ENCODE measurements at places on chromosomes 11 and 22.

DNA sequence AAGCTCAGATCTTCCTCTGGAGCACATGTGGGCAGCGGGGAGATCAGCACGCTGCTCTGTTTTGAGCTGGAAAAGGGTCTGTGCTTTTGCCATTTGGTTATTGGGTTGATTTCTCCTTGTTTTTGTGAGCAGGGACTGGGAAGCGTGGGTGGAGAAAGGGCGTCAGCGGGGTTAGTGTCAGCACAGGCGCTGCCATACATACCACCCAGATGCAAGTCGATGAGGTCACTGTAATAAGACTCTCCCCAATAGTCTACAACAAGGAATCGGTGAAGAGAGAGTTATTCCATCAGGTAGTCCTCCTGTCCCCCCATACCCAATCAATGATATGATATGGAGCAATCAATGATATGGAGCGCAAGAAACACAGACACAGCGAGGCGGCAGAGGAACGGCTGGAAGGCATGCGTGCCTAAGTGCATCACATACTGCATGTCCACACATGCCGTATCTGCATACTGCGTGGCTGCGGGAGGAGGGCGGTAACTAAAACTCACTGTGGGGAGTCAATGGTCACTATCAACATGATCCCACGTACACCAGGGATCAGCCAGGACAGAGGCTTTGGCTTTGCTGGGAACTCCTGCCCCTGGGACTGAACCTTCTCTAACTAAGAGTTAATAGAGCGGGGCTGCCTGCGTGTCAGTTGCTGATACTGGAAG lies 29.5 kb upstream of the BID start:
- DNase-seq, result no peak

GRCh38 chr11:40162901-40163883 lies 1296.3 kb downstream of the LRRC4C start:
- DNase-seq, result no peak

DNA sequence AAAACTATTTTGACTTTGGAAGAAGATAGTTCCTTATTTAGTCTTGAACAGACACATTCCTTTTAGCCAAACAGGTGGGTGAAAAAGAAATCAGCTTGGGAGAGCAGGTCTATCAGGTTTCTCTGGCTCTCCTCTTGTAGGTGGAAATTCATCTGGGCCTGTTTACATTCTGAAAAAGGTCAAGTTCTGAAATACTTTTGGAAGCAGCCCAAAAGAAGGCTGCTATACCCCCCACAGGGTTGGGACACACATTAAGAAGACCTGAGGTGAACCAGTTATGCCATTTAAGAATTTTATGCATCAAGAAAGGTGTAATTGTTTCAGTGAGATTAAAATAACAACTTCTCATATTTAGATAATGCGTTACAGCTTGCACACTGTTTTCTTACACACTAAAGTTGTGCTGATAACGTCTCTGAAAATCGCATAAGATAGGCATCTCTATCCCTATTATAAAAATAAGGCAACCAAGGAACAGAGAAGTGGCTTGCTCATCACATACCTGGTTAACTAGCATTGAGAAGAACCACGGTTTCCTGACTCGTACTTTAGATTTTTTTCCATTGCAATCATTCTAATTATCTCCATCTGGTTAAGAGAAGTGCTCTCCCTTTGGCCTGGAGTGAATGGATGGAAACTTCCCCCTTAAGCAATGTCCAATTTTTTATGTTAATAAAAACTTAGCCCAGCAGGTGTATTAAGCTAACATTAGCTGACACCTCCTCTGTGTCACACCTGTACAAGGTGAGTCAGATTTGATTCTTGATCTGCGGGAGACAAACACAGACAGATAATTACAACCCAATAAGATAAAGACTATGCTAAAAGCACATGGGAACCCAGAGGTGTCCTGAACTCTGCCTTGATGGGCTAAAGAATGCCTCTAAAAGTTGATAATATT lies 60.5 kb upstream of the UCP3 start:
- no peak for DNase-seq

- no peak for DNase-seq
Observed at GRCh38 chr11:65445101-65445603, 22.6 kb downstream of the NEAT1 start.

- DNase-seq, result no peak
Observed at GRCh38 chr11:122721964-122722266, 66.4 kb downstream of the UBASH3B start.

GRCh38 chr22:22105364-22105763 lies 122.8 kb upstream of the TOP3B start:
- no peak for DNase-seq

GRCh38 chr11:27933992-27934829 lies 173.7 kb downstream of the KIF18A start:
- no peak for DNase-seq

GRCh38 chr22:28268171-28268570 lies 349.1 kb upstream of the PITPNB start:
- DNase-seq, result no peak

GRCh38 chr11:18204220-18204619 lies 31.6 kb downstream of the MRGPRX4 start:
- DNase-seq, result no peak

GRCh38 chr11:45730014-45730413 lies 64.6 kb upstream of the CHST1 start:
- no peak for DNase-seq

DNA sequence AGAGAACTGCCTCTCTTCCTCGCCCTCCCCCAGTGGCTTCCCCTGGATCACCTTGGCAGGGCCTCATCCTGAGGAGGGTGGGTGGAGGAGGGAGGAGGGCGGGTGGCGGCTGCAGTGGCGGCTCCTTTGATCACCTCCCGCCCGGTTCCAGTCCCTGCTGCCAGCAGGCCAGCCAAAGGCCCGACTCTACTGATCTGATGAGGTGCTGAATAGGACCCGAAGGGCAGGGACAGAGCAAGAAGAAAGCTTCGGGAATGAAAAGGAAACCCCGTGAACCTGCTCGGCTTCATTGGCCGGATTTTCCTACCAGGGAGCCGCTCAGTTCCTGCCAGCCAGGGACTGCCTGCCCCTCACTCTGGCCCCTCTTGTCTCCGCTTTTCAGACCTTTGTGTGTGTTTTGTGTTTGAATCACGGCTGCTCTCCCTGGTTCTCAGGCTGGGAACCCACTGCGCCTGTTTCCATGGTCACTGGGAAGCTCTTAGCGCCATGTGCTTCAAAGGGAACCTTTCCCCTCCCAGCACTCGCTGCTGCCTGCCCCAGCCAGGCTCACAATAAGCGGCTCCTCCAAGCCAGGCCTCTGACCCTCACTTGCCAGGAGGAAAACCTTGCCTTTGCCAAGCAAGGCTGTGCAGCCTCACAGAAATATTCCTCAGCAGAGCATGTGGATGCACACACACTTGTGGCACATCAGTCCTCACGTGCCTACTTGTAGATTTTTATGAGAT lies 56.8 kb downstream of the C22orf31 start:
- DNase-seq, result no peak

DNA sequence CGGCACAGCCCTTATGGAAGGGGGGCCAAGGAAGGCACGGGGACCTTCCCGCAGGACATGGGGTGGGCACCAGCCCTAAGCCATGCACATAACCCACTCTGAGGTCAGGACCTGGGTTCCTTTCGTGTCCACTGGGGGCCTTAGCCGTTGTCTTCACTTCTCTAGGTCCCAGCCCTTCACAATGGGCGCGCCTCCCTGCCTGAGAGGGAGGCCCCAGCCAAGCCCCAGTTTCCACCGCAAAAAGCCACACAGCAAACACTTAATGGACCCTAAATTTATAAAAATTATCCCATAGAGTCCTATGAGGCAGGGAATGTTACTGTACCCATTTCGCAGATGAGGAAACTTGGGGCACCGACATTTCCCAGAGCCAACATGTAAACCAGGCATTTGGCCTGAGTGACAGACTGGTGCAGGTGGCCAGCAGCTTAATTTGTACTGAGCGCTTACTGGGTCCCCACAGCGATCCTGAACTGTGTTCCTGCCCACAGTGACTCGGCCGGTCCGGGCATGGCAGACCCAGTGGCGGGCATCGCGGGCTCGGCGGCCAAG lies 1.2 kb downstream of the GAS2L1 start:
- DNase-seq, result peak; percentile 25

DNA sequence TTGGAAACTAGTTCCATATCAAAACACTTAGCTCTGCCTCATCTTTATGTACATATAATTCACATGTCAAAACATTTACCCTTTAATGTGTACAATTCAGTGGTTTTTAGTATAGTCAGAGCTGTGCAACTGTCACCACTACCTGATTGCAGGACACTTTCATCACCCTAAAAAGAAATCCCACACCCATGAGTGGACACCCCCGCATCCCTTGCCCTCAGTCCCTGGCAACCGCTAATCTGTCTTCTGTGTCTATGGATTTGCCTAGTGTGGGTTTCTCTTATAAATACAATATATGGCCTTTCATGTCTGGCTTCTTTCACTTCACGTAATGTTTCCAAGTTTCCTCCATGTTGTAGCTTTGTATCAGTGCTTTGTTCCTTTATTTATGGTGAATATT lies 8.6 kb upstream of the EMID1 start:
- no peak for DNase-seq

GRCh38 chr22:30614879-30615278 lies 7.9 kb downstream of the TCN2 start:
- DNase-seq, result no peak

DNA sequence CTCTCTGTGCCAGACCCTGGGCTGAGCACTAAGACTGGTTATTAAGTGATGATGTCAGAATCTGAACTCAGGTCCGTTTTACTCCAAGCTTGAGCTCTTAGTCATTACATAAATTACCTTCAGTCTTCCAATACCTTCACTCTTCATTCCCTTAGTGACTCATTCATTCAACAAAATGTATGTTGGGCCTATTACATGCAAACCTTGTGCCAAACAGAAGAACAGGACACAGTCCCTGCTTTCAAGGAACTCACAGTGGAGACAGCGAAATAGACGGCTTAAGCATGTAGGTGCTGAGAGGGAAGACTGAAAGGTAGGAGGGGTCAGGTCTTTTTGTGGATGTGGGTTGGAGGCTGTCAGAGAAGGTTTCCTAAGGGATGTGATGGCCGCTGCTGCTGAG lies 3.3 kb downstream of the KCTD14 start:
- DNase-seq, result no peak

DNA sequence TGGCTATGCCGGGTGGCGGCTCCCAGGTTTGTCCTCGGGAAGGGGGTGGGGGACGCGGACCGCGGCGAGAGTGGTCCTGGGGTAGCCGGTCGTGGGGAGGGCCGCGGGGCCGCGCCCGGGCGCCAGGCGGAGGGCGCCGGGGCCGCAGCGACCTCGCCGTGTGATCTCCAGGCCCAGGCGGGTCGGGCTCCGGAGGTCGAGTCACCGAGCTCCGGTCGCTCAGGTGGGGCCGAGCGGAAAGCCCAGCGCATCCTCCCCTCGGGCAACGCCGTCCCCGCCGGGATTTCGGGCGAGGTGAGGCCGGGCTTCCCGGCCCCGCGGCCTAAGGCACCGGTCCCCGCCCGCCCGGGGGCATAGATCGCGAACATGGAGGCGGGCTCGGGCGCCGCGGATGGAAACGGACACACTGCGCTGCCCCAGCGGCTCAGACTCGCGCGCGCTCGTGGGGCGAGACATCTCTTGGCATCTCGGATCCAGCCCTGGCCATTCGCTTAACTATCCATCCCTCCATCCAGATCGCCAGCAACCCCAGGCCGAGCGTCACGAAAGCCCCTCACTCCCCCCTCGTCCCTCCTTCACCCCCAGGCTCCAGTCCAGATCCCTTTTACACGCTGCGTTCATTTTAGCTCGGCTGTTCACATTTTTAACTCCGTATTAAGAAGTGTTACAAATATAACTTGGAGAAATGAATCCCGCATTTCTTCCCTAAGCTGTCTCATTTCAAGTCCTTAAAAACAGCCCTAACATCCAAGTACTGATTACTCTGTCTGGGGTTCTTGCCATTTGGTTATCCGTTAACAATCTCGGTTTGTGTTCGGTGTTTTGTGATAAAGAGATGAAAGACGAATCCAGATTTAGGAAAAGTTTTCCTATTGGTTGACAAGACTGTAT lies 460 bp downstream of the ZC3H12C start:
- peak; percentile 33 for DNase-seq

DNA sequence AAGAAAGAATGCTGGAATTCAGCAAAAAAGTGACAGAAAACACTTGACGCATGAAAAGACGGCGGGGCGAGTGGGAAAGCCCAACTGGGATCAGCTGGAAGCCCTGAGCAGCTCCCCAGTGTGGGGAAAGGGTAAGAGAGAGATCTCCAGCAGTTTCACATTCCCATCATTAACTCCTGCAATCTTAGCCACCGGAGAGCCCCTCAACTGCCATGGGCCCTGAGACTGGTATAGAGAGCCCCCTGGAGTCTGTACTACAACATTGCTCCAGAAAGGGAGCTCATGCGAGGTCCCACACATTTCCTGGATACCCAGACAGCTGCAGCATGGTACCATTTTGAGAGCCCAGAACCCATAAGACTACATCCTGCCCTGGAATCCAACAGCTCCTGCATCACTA lies 31.1 kb downstream of the MRGPRX4 start:
- DNase-seq, result peak; percentile 23

GRCh38 chr11:68584991-68585524 lies 99.3 kb upstream of the GAL start:
- no peak for DNase-seq

DNA sequence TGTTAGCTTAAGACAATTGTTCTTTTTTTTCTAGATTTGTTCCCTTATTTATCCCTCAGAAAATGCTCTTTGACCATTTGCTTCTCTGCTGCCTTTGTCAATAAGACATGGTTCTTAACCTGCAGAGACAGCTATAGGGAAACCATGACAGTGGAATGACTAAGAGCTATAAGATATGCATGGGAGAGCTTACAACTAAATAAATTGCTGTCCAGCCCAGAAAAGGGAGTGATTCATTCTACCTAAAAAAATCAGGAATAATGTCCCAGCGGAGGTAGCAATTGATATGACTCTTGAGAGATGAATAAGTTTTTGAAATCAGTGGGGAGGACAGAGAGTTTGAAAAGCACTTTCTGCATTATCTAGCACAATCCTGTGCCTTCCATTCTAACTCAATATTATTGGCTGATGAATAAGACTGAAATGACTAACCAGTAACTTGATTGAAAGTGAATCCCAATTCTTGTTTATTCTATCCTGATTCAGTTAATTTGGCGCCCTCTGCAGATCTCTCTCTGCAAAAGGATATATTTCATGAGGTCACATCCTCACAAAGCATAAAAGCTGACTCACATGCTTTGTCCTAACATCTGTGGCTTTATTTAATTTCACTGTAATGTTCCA lies 680.5 kb upstream of the API5 start:
- no peak for DNase-seq

DNA sequence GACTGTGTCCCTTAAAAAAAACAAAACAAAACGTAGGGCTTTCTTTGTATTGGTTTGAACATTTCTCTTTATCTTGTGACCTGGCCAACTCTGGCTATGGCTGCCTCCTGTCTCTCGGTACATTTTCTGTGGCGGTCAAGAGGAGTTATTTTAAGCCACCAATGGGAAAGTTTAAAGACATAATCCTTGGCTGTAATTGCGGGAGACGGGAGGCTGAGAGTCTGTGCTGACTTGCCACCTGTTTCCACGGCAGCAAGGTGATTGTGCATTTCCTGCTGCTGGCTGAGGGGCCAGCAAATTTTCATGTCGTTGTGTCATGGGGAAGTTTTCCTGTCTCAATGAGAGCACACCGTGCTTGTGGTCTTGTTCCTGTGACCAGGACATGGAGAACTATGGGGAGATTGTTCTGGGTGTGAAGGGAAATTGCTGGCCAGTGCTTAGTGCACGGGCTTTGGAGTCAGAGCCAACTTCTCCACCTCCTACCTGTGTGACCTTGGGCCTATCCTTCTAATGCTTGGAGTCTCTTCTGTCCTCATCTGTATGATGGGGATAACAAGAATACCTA lies 11.0 kb downstream of the PTPRJ start:
- DNase-seq, result no peak

- DNase-seq, result no peak
Observed at GRCh38 chr11:124941703-124942102, 5.9 kb upstream of the HEPACAM start.

Data from GM12892 (cell line).